Memory B cell (primary cell): ENCODE measurements at places on chromosomes 4 and X.

GRCh38 chrX:18871161-18871890 lies 112.6 kb downstream of the PHKA2 start:
- no peaks in the 10 kb centered on the region for H3K36me3 ChIP-seq
- no peaks in the 10 kb centered on the region for H3K27me3 ChIP-seq
- no peak overlapping the region for H3K27ac ChIP-seq
- peak overlapping the region; percentile 22 for H3K4me3 ChIP-seq
- no peak for DNase-seq
- H3K4me1 ChIP-seq: no peaks in the 10 kb centered on the region

- H3K4me3 ChIP-seq: peak overlapping the region; percentile 67
- no peak overlapping the region for H3K27ac ChIP-seq
- no peaks in the 10 kb centered on the region for H3K36me3 ChIP-seq
- peaks cover 26% of the 10 kb centered on the region for H3K4me1 ChIP-seq
Measured at GRCh38 chr4:153792618-153793247, 3.9 kb upstream of the SFRP2 start.

GRCh38 chrX:79117078-79117477 lies 27.4 kb upstream of the GPR174 start:
- H3K4me3 ChIP-seq: no peak overlapping the region
- H3K27me3 ChIP-seq: no peaks in the 10 kb centered on the region

DNA sequence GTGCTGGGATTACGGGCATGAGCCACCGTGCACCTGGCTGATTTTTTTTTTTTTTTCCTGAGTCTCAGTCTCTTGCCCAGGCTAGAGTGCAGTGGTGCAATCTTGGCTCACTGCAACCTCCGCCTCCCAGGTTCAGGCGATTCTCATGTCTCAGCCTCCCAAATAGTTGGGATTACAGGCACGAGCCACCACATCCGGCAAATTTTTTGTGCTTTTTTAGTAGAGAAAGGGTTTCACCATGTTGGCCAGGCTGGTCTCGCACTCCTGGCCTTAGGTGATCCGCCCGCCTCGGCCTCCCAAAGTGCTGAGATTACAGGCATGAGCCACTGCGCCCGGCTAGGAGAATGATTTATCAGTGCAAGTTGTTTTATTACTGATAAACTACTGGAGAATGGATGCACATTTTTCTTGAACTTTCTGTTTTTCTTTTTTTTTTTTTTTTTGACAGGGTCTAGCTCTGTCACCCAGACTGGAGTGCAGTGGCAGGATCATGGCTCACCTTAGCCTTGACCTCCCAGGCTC lies 39.7 kb upstream of the DHRSX start:
- DNase-seq: no peak
- H3K27me3 ChIP-seq: peaks cover 9% of the 10 kb centered on the region
- no peak overlapping the region for H3K4me3 ChIP-seq

GRCh38 chr4:39928538-39928937 lies 49.2 kb downstream of the PDS5A start:
- no peak overlapping the region for H3K4me3 ChIP-seq
- H3K27ac ChIP-seq: peak overlapping the region; percentile 24
- H3K27me3 ChIP-seq: no peaks in the 10 kb centered on the region
- H3K4me1 ChIP-seq: peaks cover 16% of the 10 kb centered on the region
- DNase-seq: no peak
- H3K36me3 ChIP-seq: peaks cover 15% of the 10 kb centered on the region

- peaks cover 7% of the 10 kb centered on the region for H3K27me3 ChIP-seq
- H3K4me1 ChIP-seq: no peaks in the 10 kb centered on the region
- H3K4me3 ChIP-seq: no peak overlapping the region
- H3K27ac ChIP-seq: no peak overlapping the region
Measured at GRCh38 chr4:118921786-118922185, 33.1 kb downstream of the SYNPO2 start.

GRCh38 chr4:80614319-80614718 lies 278.8 kb downstream of the CFAP299 start:
- H3K4me1 ChIP-seq: peaks cover 23% of the 10 kb centered on the region
- H3K27ac ChIP-seq: no peak overlapping the region
- H3K4me3 ChIP-seq: no peak overlapping the region
- no peaks in the 10 kb centered on the region for H3K27me3 ChIP-seq

DNA sequence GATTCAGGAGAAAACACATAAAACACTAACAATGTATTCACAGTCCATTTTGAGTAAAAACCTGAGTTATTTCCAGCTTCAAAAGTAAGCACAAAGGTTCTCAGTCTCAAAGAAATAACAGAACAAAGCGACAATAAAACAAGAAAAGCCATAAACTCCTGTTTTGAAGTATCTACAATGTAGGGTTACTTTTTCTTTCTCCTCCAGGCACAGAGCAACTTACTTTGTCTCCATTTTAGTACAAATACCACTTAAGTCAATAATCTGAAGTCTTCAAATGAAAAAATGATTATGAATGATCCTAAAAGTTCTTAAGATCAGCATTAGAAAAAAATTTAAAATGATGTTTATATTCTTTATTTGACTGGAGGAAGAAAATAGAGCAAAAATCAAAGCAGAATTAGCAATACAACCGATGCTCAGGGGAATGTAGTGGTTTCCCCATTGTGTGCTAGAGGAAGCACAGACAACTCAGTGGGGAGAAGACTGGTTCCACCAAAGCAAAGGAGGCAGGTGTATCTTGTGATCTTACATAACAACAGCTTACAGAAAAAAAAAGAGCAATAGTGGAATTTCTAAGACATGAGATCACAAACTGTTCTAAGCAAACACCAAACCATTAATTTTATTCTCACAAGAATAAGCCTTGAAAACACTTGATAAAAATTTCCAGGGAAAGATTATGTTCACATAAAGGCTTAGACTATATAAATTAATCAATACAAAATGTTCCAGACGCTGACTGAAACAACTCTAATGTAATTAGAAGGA lies 35.1 kb downstream of the EPHA5 start:
- H3K4me1 ChIP-seq: no peaks in the 10 kb centered on the region
- H3K36me3 ChIP-seq: no peaks in the 10 kb centered on the region
- H3K27me3 ChIP-seq: no peaks in the 10 kb centered on the region

DNA sequence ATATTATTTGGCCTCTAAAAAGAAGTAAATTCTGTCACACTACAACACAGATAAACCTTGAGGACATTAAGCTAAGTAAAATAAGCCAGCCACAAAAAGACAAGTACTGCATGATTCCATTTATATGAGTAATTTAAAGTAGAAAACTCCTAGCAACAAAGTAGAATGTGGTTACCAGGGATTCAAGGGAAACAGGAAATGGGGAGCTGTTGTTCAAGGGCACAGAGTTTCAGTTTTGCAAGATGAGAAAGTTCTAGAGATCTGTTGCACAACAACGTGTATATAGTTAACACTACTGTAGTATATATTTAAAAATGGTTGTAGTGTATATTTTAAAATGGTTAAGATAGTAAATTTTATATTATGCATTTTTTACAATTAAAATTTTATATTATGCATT lies 25.4 kb downstream of the SEC31A start:
- no peak overlapping the region for H3K27ac ChIP-seq
- peaks cover 4% of the 10 kb centered on the region for H3K4me1 ChIP-seq
- H3K36me3 ChIP-seq: peaks cover 38% of the 10 kb centered on the region
- DNase-seq: no peak
- no peak overlapping the region for H3K4me3 ChIP-seq

GRCh38 chr4:158003212-158003611 lies 169.6 kb downstream of the GASK1B start:
- H3K27ac ChIP-seq: no peak overlapping the region
- H3K4me1 ChIP-seq: no peaks in the 10 kb centered on the region
- H3K36me3 ChIP-seq: no peaks in the 10 kb centered on the region
- H3K4me3 ChIP-seq: no peak overlapping the region
- no peaks in the 10 kb centered on the region for H3K27me3 ChIP-seq
- DNase-seq: no peak

DNA sequence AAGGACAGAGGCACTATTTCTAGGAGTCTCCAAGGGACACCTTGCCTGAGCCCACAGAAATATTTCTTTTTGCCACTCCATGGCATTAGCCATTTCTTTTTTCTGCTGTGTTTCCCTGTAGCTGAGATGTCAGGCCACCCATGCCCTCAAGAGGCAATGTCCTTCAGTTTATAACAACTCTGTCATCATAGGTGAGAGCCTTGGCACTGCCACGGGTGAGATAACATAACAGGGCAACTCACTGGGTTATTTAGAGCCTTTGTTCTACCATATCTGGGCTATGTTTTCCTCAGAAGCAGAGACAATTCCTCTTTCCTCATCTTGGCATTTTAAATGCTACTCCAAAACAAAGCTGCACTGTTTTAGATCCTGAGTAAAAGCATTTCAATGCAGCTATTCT lies 99.9 kb upstream of the MAOA start:
- no peak for DNase-seq
- H3K27me3 ChIP-seq: no peaks in the 10 kb centered on the region
- no peak overlapping the region for H3K4me3 ChIP-seq
- H3K27ac ChIP-seq: no peak overlapping the region
- peaks cover 6% of the 10 kb centered on the region for H3K4me1 ChIP-seq

DNA sequence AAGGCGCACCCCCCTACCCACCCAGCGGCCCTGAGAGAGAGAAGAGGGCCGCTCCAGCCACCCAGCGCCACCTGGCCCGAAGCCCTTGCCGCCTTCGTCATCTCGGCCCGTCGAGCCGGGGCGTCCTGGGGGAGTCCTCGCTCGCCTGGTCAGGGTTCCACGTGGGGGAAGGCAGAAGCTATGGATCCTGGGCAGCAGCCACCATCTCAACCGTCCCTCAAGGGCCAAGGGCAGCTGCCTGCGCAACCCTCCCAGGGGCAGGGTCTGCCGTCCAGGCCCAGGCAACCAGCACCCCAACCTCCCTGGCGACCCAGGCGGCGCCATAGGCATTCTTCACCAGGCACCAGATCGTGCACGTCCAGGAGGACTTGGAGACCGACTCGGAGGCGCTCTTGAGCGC lies 51.5 kb upstream of the IL13RA2 start:
- H3K27me3 ChIP-seq: no peaks in the 10 kb centered on the region
- no peak overlapping the region for H3K27ac ChIP-seq
- no peak for DNase-seq
- H3K4me1 ChIP-seq: no peaks in the 10 kb centered on the region

DNA sequence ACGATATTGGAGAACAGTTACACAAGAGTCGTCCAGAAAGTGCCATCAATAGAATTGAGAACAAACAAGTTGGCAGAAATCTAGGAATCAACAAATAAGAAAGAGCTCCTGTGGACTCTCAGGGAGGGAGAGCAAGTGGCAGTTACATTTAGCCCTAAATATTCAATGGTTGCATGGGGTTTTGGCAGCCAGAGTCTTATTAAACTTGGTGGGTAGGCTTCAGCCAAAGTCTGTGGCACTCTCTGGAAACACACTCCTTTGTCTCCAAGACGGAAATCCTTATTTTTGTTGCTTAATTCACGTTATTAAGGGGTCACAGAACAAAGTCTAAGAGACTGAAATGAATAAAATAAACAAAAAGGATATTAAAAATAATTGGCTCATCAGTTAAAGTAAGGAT lies 742.2 kb upstream of the ATOH1 start:
- H3K4me3 ChIP-seq: no peak overlapping the region
- H3K4me1 ChIP-seq: no peaks in the 10 kb centered on the region
- no peak for DNase-seq
- no peak overlapping the region for H3K27ac ChIP-seq
- no peaks in the 10 kb centered on the region for H3K27me3 ChIP-seq

- H3K27me3 ChIP-seq: no peaks in the 10 kb centered on the region
- H3K36me3 ChIP-seq: no peaks in the 10 kb centered on the region
- no peak for DNase-seq
- no peak overlapping the region for H3K4me3 ChIP-seq
- no peaks in the 10 kb centered on the region for H3K4me1 ChIP-seq
Measured at GRCh38 chr4:164748375-164748774, 5.6 kb upstream of the SMIM31 start.

- DNase-seq: no peak
- no peak overlapping the region for H3K27ac ChIP-seq
- H3K27me3 ChIP-seq: no peaks in the 10 kb centered on the region
- no peaks in the 10 kb centered on the region for H3K4me1 ChIP-seq
- H3K36me3 ChIP-seq: no peaks in the 10 kb centered on the region
Measured at GRCh38 chr4:125837493-125838201, 522.9 kb downstream of the FAT4 start.

- no peaks in the 10 kb centered on the region for H3K27me3 ChIP-seq
- peaks cover 68% of the 10 kb centered on the region for H3K4me1 ChIP-seq
- H3K4me3 ChIP-seq: peak overlapping the region; percentile 61
- no peak for DNase-seq
- H3K36me3 ChIP-seq: peaks cover 15% of the 10 kb centered on the region
Measured at GRCh38 chrX:2696698-2697215, 5.7 kb downstream of the CD99 start.
